Stimulated activated CD4-positive, alpha-beta T cell treated with anti-CD3 and anti-CD28 coated beads, Interleukin-15, amount 100 ng/mL, for 1 hour (primary cell): ENCODE measurements at places on chromosomes 13 and 19.

- no peak for DNase-seq
These were observed 11.1 kb downstream of the ZNF91 start for GRCh38 chr19:23384166-23384565.

DNA sequence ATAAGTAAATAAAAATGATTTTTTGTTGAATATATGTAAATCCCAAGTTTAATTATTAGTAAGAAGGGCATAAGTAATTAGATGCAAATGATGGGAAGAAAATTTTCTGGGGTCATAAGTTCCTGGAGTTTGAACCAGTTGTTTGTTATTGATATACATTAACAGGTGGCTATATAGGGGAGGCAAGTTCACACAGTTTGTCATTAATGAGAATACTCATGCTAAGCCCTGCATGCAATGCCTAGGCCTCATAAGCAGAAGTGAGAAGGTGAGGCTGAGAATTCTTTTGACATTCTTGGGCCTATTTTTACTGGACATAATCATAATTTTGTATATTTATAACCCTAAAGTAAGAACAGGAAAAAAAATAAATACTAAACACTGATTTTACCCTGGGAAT is 1210.7 kb upstream of the PCDH9 start:
- DNase-seq = no peak

DNA sequence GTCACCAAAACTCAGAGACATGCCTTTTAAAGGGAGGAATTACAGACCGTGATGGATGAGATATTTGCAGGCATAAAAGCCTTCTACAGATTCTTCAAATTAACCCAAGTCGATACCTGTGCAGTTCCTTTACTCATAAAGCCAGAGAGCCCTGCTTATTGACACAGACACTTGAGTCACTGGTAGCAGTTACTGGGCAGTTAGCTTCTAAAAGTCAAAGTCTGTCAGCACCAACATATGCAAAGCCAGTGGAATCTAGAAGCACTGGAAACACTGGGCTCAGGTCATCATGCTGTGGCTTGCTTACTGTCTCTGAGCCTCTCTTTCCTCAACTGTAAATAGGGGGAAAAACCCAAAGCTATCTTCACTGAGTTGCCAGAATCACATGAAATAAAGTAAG is 25.7 kb upstream of the LRCH1 start:
- no peak for DNase-seq

- no peak for DNase-seq
These were observed 47.5 kb downstream of the NFIC start for GRCh38 chr19:3413796-3414327.

DNA sequence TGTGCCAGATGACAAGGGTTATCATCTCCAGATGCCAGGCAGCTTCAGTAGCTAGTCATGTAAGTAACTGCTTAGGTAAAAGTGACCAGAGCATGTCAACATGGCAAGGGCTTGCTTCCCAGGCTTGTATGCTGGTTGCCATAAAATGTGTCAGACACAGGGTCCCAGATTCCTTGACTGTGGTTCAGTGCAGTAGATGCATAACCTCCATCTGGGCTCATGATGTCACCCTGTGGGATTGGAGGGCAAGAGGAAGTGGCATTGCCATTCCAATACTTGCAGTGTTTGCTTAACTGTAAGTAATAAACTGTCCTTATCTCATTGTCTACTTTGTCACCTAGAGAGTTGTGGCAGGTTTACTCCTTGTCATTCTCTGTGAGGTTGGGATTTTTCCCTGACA is 226.8 kb downstream of the PCDH17 start:
- no peak for DNase-seq

- DNase-seq = no peak
These were observed 4.5 kb upstream of the ZNF175 start for GRCh38 chr19:51566489-51567100.

GRCh38 chr13:52765611-52766390 is 26.2 kb upstream of the CNMD start:
- DNase-seq = no peak

GRCh38 chr13:41468631-41469030 is 11.3 kb downstream of the RGCC start:
- DNase-seq = no peak

DNA sequence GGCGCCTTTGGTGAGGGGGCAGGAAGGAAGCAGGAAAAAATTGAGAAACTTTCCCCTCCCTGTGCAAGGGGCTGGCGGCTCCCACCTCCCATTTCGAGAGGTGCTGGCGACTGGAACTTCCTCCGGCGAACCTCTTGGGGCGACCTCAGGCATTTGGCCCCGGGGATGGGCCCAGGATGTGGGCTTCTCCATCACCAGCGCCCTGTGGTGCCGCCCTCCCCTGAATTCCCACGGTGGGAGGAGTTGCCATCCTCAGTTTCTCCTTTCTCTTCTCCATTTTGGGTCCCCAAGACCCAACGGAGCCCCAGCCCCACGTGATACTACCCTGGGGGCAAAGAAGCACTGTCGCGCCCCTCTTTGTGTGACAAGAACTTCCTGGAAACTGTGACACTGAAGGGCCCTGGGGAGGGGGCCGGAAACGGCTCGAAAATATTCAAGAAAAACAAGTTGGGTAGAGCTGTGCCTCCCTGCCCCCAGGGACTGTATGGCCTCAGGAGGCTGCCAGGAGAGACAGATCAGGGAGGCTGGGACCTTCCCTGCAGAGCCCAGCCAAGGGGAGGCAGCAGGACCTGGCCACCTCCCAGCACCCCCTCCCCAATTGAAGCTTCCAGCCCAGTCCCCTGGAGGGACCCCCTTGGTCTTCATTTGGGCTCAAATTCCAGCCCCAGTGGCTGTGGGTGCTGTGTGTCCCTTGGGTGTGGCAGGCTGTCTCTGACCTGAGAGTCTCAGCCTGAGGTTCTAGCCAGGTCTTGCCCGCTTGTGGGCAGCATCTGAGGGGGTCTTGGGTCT is 16.2 kb upstream of the AP1M2 start:
- peak; percentile 73 for DNase-seq

GRCh38 chr13:28340272-28340793 is 154.6 kb downstream of the FLT1 start:
- DNase-seq = no peak

GRCh38 chr19:49746206-49746958 is 16.7 kb downstream of the TSKS start:
- DNase-seq = no peak

GRCh38 chr19:14473978-14474578 is 1.1 kb downstream of the PTGER1 start:
- DNase-seq = no peak

- DNase-seq = no peak
These were observed 476.2 kb downstream of the KLF12 start for GRCh38 chr13:73657821-73658540.

- no peak for DNase-seq
These were observed 8.1 kb downstream of the SHISA7 start for GRCh38 chr19:55435020-55435419.

- no peak for DNase-seq
These were observed 8.2 kb downstream of the CAPN12 start for GRCh38 chr19:38736036-38736412.

- DNase-seq = no peak
These were observed 33.2 kb downstream of the CHST8 start for GRCh38 chr19:33654840-33655508.

- no peak for DNase-seq
These were observed 617.7 kb downstream of the DCT start for GRCh38 chr13:93861818-93862217.

GRCh38 chr13:105643966-105644365 is 891.5 kb downstream of the EFNB2 start:
- DNase-seq = no peak

DNA sequence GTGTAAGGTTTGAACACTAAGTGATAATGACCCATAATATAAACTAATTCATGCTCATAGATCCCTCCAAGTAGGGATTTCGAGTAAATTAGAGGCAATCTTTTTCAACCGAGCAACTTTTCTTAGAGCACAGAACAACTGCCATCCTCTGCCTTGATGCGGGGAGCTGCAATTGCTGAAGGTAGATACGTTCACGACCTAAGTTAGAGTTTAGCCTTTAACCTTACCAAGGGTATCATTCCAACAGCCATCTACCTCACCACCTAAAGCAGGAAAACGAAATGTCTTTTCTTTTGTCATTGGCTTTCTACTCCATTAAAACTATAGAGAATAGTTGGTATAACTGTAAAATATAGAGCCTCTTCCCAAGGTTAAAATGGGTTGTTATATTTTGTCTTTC is 42.2 kb upstream of the NBEA start:
- DNase-seq = no peak

DNA sequence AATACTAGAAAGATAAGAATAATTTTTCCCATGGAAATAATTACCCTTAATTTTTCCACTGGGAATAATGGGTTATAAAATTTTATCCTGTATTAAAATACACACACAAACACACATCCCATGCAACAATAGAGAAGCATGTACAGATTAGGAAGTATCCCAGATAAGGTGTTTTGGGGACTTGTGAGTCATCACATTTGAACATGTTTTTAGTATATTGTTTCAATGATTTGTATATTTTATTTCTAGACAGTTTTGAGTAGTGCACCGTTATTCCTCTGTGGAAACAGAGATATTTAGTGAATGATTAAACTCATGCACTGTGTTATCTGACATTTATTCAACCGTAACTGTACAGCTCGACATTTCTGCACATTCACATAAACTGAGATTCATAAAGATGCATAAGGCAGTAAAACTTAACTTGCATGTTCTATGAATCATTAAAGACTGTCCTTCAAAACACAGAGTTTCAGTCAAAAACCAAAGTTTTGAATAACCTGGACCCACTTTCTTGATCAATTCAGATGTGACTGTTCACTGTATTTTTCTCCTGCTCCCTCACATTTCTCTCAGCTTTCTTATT is 30.1 kb downstream of the KLF12 start:
- no peak for DNase-seq
